ENCODE measurements at places on chromosomes 6 and 20. TPM values are rescaled to one million over a fixed set of nuclear protein-coding genes. Genes with fewer than 3 reads are reported as not detected.

The EDN3 gene
- total RNA-seq = 31.1 TPM

The KIAA0408 gene
- total RNA-seq = 71.0 TPM

The CARMIL1 gene
- total RNA-seq = 38.5 TPM

The BMP7 gene
- 47.3 TPM for total RNA-seq

The CRISP3 gene
- 0.22 TPM for total RNA-seq

All from spinal cord (tissue), 10 donors.